Esophagus squamous epithelium (tissue), 5 donors: ENCODE measurements at places on chromosomes 7 and 10. TPM values are rescaled to one million over a fixed set of nuclear protein-coding genes. Genes with fewer than 3 reads are reported as not detected.

- no peak overlapping the region for H3K27ac ChIP-seq
- no peak overlapping the region for H3K4me3 ChIP-seq
- H3K4me1 ChIP-seq, result no peaks in the 10 kb centered on the region
- no peak for DNase-seq
- no peaks in the 10 kb centered on the region for H3K36me3 ChIP-seq
Observed at GRCh38 chr10:51023636-51024035, 50.7 kb upstream of the PRKG1 start.

DNA sequence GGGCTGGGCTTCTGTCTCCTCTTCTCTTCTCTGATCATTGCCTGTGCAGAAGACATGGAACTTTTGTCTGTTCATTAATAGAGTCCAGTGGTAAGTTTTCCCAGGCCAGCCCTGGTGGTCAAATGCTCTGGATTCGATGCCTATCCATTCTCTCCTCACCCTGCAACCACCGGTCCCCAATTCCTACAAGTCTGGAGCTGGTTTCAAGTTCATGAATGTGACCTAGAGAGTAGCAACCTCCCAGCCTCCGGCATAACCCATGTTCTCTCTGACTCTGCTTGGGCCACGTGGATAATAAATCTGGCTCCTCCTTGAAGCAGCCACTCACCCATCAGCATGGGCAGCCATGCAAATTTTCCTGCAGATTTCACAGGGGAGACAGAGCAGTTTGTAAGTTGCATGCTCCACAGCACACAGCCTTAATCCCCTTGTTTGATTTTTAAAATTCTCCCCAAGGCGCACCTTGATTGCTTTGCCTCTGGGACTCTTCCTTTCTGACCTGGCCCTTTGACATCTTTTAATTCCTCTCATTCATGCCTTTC is 37.3 kb upstream of the PDZD8 start:
- no peak for DNase-seq
- no peaks in the 10 kb centered on the region for H3K27me3 ChIP-seq
- H3K27ac ChIP-seq, result no peak overlapping the region
- H3K36me3 ChIP-seq, result no peaks in the 10 kb centered on the region

DNA sequence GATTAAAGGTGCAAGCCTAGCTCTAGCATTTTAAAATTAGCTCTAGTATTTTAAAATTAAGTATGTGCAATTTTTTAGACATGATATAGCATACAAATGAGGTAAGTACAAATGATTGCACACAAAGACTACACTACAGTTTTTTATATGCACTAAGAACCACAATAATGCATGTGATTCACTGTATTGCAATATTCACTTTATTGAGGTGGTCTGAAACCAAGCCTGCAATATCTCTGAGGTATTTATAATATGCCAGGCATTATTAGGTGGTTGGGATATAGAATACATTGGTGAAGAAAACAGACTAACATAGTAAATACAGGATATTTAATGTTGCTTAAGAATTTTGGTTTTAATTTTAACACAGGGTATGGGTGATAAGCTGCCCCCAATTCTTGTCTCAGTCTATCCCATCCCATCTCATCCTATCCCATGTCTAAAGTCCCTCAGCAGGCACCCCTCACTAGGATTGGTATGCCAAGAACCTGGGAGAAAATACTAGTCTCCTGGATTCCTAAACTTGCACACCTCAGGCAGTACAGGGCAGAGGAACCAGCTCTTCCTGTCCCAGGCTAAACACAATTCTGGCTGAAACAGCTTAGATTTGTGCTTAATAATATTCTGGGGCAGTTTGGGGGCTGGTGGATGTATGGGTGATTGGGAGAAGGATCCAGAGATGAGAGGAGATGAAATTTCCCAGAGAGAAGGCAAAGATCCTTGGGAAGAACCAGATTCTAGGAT is 90.4 kb downstream of the HIPK2 start:
- no peak for DNase-seq
- no peaks in the 10 kb centered on the region for H3K36me3 ChIP-seq
- no peak overlapping the region for H3K27ac ChIP-seq
- H3K4me1 ChIP-seq, result peaks cover 50% of the 10 kb centered on the region

DNA sequence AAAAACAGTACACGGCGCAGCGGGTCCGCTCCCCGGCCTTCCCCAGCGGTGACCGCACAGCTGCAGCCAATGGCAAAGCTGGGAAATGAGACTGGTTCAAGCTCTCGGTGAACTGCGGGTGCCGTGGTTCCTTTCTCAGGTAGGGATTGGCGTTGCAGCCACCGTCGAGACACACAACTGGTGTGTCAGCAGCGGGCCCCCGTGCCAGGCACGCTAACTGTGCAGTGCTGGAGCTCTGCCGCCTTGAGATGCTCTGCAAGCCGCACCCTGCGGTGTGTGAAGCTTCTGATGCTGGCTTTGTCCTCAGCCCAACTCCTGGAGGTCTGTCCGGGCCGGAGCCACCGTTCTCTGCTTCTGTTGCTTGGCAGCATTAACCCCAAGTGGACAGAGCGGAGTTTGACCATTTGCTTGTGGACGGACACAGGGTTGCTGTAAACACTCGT is 20.6 kb upstream of the NKX6-2 start:
- H3K4me1 ChIP-seq, result no peaks in the 10 kb centered on the region
- peaks cover 52% of the 10 kb centered on the region for H3K27me3 ChIP-seq
- DNase-seq, result no peak
- H3K27ac ChIP-seq, result no peak overlapping the region
- no peaks in the 10 kb centered on the region for H3K36me3 ChIP-seq

DNA sequence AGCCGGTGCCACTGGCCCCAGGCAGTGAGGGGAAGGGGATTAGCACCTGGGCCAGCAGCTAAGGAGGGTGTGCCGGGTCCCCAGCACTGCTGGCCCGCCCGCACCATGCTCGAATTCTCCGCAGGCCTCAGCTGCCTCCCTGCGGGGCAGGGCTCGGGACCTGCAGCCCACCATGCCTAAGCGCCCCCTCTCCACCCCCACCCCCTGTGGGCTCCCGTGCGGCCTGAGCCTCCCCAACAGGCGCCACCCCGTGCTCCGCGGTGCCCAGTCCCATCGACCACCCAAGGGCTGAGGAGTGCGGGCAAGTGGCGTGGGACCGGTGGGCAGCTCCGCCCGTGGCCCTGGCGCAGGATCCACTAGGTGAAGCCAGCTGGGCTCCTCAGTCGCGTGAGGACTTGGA is 144.8 kb upstream of the CDCA7L start:
- no peak for DNase-seq
- no peak overlapping the region for H3K27ac ChIP-seq
- peaks cover 5% of the 10 kb centered on the region for H3K4me1 ChIP-seq
- H3K4me3 ChIP-seq, result no peak overlapping the region
- H3K27me3 ChIP-seq, result no peaks in the 10 kb centered on the region
- no peaks in the 10 kb centered on the region for H3K36me3 ChIP-seq

DNA sequence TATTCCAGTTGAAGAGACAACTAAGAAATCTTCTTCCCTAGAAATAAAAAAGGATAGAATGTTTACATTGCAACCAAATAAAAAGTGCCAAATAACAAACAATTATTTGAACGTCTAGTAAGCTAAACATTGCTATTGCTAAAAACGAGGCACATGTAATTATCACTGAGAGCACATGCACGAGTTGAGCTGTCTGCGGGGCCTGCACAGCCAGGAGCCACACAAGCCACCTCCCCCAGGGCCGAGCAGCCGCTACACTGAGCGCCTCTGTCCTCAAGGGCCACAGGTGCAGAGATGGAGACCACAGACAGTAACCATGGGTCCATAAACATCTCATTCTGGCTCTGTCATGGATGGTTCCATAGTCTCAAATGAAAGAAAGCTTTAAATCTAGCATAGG is 17.2 kb downstream of the NCAPG2 start:
- H3K27me3 ChIP-seq, result no peaks in the 10 kb centered on the region
- no peak for DNase-seq
- no peak overlapping the region for H3K4me3 ChIP-seq
- H3K36me3 ChIP-seq, result peaks cover 71% of the 10 kb centered on the region
- no peaks in the 10 kb centered on the region for H3K4me1 ChIP-seq

DNA sequence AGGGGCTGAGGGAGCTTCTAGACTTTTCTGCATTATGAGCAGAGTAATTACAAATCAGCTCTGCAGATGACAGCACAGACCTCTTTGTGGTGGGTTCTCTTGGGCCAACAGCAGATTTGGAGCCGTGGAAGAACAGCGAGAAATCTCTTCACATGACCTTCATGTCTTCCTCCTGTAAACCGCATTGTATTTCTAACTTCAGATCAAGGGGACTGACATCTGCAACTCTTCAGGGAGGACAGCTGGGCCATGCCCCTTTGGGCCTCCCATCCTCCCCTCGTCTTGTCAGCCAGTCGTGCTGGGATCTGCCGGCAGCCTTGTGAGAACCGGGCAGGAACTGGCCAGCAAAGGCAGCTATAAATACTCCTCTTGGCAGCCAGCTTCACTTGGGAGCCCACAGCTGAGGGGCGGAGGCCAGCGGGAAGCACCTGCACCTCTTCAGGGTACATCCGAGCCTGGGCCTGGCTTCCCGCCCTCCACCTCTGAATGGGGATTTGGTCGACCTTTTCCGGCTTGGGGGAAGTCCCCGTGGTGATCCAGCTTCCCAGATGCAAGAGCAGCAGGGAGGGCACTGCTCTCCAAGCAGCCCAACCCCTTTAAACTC is 54.7 kb downstream of the STEAP1B start:
- H3K27me3 ChIP-seq, result no peaks in the 10 kb centered on the region
- H3K36me3 ChIP-seq, result no peaks in the 10 kb centered on the region
- peak overlapping the region; percentile 77 for H3K27ac ChIP-seq
- no peak overlapping the region for H3K4me3 ChIP-seq

GRCh38 chr7:7416031-7416858 is 119.4 kb downstream of the COL28A1 start:
- H3K36me3 ChIP-seq, result no peaks in the 10 kb centered on the region
- DNase-seq, result no peak
- no peaks in the 10 kb centered on the region for H3K27me3 ChIP-seq

- peak overlapping the region; percentile 81 for H3K27ac ChIP-seq
- H3K36me3 ChIP-seq, result no peaks in the 10 kb centered on the region
- DNase-seq, result no peak
- peaks cover 15% of the 10 kb centered on the region for H3K4me1 ChIP-seq
- no peak overlapping the region for H3K4me3 ChIP-seq
Observed at GRCh38 chr7:23020742-23021401, 6.9 kb upstream of the HYCC1 start.

GRCh38 chr7:76139670-76140069 is 62.0 kb upstream of the SRRM3 start:
- H3K27ac ChIP-seq, result no peak overlapping the region
- peaks cover 19% of the 10 kb centered on the region for H3K27me3 ChIP-seq
- no peaks in the 10 kb centered on the region for H3K36me3 ChIP-seq

- no peak for DNase-seq
- H3K27me3 ChIP-seq, result no peaks in the 10 kb centered on the region
- no peak overlapping the region for H3K4me3 ChIP-seq
- peak overlapping the region; percentile 96 for H3K27ac ChIP-seq
Observed at GRCh38 chr10:72009051-72009424, 44.8 kb downstream of the CHST3 start.

DNA sequence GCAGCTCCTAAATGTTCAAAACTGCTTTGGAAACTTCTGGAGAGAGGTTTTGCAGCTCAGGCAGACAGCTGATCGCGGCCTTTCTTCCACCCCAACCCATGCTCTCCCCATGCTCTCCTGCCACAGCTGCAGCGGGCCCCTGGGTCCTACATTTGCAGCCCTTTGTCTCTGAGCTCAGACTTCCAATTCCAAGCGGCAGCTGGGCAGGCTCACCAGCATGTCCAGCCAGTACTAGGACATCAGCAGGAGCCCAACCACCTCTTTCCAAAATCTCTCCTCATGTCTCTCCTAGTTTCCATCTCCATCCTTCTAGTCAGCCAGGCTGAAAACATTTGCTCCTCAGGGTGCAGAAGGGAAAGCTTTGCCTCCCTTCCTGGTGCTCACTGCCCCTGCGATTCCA is 6.0 kb downstream of the LEP start:
- H3K4me3 ChIP-seq, result no peak overlapping the region
- peaks cover 10% of the 10 kb centered on the region for H3K27me3 ChIP-seq
- DNase-seq, result no peak
- H3K36me3 ChIP-seq, result no peaks in the 10 kb centered on the region
- no peaks in the 10 kb centered on the region for H3K4me1 ChIP-seq

DNA sequence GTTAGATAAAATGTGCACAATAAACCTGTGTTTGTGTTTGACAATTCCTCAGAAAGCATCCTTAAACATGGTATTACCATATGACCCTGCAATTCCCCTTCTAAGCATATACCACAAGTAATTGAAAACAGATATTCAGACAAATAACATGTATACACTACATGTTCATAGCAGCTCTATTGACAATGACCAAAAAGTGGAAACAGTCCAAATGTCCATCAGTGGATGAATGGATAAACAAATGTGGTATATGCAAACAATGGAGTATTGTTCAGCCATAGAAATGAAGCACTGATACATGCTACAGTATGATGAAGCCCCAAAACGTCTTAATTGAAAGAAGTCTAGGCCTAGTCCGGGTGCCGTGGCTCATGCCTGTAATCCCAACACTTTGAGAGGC is 280.1 kb downstream of the OTUD1 start:
- no peak for DNase-seq
- H3K36me3 ChIP-seq, result no peaks in the 10 kb centered on the region
- H3K4me1 ChIP-seq, result no peaks in the 10 kb centered on the region
- H3K27ac ChIP-seq, result no peak overlapping the region
- no peak overlapping the region for H3K4me3 ChIP-seq

- no peaks in the 10 kb centered on the region for H3K4me1 ChIP-seq
- H3K36me3 ChIP-seq, result no peaks in the 10 kb centered on the region
- H3K4me3 ChIP-seq, result no peak overlapping the region
- no peak for DNase-seq
- no peaks in the 10 kb centered on the region for H3K27me3 ChIP-seq
Observed at GRCh38 chr7:17166824-17167379, 131.6 kb upstream of the AHR start.

DNA sequence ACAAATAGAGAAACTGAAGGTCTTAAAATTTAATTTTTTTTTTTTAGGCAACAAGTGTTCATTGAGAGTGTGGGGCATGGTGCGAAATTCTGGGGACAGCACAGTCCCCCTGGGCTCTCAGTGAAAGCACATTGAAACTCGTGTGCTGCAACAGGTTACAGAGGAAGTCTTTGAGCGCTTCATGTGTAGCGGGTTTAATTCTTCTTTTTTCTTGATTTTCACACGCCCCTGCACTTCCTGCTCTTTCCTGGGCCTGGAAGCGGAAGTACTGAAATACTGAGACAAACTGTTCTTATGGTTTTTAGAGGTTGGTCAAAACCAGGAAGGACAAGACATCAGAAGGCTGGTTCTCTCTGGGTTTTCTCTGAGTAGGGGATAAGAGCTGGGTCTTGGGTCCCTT is 203.5 kb downstream of the PTEN start:
- no peak overlapping the region for H3K4me3 ChIP-seq
- peaks cover 28% of the 10 kb centered on the region for H3K4me1 ChIP-seq
- H3K27ac ChIP-seq, result no peak overlapping the region
- no peaks in the 10 kb centered on the region for H3K36me3 ChIP-seq
- no peak for DNase-seq

Gene ATAD1
- total RNA-seq, result 22.3 TPM

Gene ARHGEF5
- total RNA-seq, result 41.9 TPM

Gene MAD1L1
- total RNA-seq, result 34.7 TPM

Gene DNAH11
- 0.57 TPM for total RNA-seq

Gene ZCWPW1
- total RNA-seq, result 0.97 TPM

Gene SLK
- 120 TPM for total RNA-seq

Gene C10orf67
- total RNA-seq, result 0.27 TPM

Gene TBC1D12
- total RNA-seq, result 5.5 TPM

Gene FRMD4A
- 7.8 TPM for total RNA-seq

Gene BMPER
- 0.13 TPM for total RNA-seq
